ENCODE measurements at places on chromosomes 3 and 15.
A peak's percentile ranks its signal among the peaks of the same experiment; 100 is the strongest.

GRCh38 chr15:40272485-40273056, 10.3 kb downstream of the ANKRD63 start:
- DNase-seq = no peak

DNA sequence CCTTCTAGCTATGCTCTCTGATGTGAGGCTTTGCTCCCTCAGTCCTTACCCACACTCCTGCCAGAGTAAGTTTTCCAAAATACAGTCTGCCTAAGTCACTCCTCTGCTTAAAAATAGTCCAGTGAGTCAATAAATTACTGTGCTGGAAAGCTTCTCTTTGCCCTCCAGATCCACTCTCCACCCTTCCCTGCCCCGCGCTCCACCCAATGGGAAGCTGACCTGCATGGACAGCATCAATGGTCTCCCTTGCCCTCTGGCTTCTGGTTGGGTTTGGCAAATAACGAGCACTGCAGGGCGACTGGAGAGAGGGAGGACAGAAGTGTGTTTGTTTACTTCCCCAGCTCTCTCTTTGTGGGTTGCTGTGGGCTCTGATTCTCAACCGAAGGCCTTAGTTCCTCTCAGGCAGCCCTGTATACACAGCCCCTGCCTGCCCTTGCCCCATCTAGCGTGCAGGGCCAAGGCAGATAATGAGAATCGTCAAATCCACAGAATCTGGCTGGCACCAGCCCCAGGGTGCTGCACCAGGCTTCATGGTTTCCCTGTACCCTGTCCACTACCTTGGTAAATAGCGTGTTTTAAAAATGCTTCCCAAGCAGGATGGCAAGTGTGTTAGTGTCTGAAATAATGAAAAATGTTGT, 110.4 kb downstream of the ADAMTSL3 start:
- DNase-seq = no peak

DNA sequence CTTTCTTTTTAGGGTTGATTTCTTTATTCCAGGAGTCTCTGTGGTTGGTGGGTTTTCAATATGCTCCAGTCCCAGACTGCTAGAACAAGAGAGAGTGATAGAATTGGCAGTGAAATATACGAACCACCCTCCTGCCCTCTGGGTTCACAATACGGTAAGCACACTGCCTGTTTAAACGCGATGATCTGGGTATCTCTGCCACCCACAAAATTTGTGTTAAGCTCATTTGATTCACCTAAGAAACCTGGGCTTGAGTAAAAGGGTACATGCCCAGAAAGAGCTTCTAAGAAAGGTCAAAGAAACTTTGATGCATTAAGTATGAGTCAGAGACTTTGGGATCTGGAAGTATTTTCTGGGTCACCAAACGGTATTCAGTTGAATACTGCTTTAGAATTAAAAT, 29.8 kb downstream of the OXNAD1 start:
- no peak for DNase-seq

DNA sequence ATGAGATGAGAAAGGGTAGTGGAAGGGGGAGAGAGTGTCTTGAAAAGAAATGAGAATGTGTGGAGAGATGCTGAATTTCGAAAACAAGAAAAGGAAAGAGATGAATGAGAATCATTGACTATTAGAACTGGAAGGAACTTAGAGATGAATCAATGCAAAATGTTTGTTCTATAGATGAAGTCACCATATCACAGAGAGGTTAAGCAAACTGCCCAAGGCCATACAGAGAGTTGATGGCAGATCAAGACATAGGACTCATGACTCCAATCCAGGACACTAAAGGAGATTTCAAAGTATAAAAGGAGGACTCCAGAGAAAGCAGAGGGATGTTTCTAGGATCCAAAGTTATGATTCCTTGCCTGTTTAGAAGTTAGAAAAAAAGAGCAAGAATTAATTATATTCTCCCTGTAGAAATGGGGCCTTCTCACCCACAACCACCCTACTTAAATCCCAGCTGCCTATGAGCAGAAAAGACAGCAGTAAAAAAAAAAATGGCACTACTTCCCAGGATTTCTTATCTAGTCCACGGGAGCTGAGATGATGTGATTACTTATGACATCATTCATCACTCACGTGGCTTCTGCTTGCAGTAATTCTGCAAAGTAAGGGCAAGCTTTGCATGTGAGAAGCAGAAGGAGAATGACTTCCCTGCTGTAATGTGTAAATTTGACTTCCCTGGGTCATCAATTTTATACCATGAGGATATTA, 210.8 kb upstream of the MRPL3 start:
- DNase-seq = no peak

GRCh38 chr3:132071043-132071442, 36.2 kb upstream of the CPNE4 start:
- no peak for DNase-seq

- DNase-seq = no peak
These were observed 172.0 kb downstream of the RAB11A start for GRCh38 chr15:66041276-66041675.

GRCh38 chr3:10552631-10552943, 47.2 kb upstream of the ATP2B2 start:
- DNase-seq = no peak

DNA sequence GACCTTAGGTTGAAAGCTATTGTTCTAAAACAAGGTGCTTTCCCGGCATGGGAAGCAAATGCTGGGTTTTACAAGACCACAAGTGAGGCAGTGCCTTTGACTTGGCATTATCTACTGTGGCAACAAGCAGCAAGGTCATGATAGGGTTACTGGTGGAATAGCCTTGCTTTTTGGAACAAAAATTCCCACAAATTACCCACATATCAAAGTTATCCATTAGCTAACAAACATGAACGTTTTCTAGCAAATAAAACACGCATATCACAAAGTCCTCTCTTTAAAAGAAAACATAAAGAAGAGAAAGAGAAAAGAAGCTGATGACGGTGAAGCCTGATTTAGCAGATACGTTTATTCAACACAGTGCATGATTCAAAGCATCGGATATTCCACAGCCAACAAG, 57.6 kb downstream of the SETMAR start:
- DNase-seq = no peak

- DNase-seq = peak; percentile 41
These were observed 17.8 kb downstream of the SPATA12 start for GRCh38 chr3:57078344-57078634.

DNA sequence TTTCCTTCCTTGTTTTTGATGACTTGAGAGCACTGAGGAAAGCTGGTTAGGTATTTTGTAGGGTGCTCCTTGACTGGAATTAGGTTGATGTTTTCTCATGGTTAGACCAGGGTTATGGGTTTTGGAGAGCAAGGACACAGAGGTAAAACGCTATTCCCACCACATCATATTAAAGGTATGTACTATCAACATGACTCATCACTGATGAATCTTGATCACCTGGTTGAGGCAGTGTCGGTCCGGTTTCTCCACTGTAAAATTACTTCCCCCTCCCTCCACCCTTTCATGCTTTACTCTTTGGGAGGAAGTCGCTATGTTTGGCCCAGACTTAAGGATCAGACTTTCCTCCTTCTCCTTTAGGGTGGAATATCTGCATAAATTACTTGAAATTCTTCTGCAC, 201.6 kb downstream of the EDEM1 start:
- DNase-seq = peak; percentile 8

DNA sequence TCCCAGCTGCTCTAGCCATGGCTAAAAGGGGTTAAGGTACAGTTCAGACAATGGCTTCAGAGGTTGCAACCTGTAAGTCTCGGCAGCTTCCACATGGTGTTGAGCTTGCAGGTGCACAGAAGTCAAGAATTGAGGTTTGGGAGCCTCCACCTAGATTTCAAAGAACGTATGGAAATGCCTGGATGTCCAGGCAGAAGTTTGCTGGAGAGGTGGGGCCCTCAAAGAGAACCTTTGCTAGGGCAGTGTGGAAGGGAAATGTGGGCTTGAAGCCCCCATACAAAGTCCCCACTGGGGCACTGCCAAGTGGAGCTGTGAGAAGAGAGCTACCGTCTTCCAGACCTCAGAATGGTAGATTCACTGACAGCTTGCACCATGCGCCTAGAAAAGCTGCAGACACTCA, 73.7 kb downstream of the STT3B start:
- DNase-seq = no peak

DNA sequence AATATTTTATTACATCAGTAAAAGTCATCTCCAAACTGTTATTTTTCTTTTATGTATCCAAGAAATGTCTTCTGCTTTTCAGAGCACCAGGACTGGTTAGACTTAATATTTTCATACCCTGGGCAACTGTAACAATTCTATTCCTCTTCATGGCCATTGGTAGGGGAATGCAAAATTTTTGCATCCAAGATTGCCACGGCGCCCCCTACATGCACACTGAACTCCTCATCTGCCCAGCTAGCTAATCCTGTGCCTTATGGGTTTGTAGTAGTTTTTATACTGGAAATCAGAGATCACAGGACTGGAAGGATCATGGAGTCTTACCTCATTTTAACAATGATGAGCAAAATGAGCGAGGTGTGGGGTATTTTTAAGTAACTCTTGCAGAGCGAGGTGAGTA, 74.2 kb downstream of the CRTC3 start:
- peak; percentile 37 for DNase-seq

- no peak for DNase-seq
These were observed 13.3 kb upstream of the CD200 start for GRCh38 chr3:112319516-112320276.

DNA sequence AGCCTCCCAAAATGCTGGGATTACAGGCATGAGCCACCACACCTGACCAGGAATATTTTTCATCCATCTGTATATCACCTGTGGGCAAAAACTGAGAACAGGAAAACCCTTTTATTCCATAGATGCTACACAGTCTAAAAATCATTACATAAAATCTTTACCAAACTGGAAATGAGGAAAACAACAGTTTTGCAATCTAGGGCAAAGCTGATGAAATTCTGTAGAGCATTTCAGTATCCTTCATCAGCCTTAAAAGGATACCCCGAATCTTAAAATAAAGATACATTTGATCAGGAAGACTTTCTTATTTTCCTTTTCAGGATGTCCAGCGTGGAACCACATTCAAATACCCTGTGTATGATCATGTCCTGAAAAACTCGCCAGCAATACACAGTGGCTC, 7.1 kb downstream of the SIAH2 start:
- DNase-seq = no peak

DNA sequence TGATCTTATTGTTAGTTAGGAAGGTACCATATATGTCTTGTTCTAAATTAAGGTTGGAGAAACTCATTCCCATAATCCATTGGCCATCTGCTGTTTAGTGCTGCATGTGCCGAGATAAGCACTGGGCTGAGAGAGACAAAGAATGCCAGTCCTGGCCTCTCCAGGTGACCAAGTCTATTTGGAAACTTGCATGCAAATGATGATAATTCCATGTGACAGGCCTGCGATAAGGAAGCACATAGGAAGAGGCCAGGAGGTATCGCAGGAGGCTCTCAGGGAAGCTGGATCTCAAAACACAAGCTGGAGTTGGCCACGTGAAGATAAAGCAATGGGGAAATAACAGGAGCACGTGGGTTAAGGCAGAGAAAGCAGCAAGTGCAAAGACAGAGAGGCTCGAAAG, 39.7 kb downstream of the MYO5C start:
- no peak for DNase-seq

DNA sequence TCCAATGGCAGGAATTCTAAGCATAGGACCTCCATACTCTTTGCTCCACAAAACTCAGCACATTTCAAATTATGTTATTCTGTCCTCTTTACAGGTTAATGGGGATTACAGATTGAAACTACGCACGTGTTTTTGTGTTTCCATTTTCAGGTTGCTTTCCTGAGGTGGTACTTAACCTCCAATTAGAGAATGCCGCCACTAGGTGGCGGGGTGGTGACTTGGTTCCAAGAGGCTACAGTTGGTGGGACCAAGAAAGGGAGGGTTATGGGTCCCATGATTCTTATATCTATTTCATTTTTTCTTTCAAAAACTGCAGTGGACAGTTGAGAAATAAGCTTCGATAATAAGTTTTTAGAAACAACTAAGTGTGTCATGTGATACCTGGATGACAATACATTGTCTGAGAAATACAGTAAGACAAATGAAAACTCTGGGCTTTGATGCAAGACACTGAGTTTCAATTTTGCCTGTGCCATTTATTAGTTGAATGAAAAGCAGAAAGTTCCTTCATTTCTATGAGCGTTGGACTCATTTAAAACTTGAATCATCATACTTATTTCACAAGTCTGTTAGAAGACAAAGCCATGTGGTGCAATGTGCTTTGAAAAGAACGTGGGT, 539.0 kb downstream of the FGF12 start:
- peak; percentile 72 for DNase-seq

DNA sequence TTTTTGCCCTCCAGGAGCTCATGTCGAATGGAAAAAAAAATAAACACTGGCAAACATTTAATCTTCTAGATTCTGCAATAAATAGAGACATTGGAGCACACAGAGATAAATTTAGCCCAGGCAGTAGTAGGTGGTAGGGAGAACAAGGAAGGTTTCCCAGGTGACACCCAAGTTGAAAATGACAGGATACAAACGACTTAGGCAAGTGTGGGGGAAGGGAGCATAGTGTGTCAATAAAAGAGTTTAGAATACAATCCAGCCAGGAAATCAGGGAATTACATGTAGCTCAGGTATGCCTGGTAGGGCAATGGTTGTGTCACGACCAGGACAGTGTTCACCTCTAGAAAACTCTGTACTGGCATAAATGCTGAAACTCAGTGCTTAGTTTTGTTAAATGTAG, 364.6 kb upstream of the AGTR1 start:
- DNase-seq = no peak

- DNase-seq = peak; percentile 57
These were observed 13.1 kb downstream of the CCR5AS start for GRCh38 chr3:46393554-46394434.

DNA sequence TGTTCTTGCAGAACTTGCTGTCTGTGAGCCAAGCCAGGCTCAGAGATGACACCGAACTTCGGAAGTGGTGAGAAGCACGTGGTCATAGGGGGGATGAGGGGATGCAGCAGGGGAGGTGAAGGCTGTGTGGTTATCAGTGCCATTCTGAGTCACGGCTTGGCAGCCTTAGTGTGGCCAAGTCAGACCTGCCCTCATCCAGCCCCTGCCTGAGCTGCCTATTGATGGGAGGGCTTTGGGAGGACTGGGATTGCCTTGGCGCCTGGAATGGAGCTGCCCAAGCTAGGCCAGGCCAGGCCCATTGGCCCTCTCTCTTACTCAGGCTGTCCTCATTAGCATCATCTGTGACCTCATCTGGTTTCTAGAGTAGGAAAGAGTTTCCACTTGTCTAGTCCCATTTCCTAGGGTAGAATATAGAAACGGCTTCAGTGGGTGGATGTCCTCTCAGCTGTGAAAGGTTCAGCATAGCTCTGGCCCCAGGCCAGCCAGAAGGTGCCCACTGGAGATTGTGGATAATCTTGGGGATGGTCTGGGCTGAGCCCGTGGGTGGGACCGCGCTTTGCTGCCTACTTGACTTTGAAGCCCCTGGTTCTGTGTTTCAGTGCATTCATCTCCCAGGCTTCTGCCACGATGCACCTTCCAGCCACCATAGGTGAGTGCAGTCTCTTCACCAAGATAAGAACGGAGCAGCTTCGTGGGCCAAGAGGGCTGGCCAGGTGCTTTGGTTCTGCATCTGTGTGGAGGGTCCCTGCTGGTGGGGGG, 7.2 kb downstream of the FAH start:
- DNase-seq = no peak

DNA sequence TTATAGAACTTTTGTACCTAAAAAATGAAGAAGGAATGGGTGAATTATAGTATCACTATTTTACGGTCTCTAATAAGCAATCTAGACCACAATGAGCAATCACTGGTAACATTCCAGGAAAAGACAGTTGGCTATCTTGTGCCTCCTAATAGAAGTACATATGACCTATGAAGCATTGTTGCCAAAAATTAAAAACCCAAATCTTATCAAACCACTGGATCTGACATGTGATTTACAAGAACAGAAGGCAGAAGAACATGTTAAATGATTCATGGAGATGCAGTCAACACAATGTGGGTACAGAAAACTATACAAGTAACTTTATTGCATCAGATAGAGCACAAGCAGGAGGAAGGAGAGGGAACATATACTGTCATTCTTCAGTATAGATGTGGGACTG, 14.5 kb upstream of the HYKK start:
- no peak for DNase-seq

GRCh38 chr3:70982284-70982683, 601.2 kb downstream of the FOXP1 start:
- no peak for DNase-seq
